ENCODE measurements at places on chromosomes 1 and 21. TPM values are rescaled to one million over a fixed set of nuclear protein-coding genes. Genes with fewer than 3 reads are reported as not detected.

HTR6 gene
- 0.40 TPM for total RNA-seq

SPAG17 gene
- total RNA-seq = not detected

- H3K36me3 ChIP-seq = no peaks in the 10 kb centered on the region
- DNase-seq = no peak
- peaks cover 3% of the 10 kb centered on the region for H3K27me3 ChIP-seq
- no peak overlapping the region for H3K27ac ChIP-seq
These were observed 5.8 kb downstream of the INKA2 start for GRCh38 chr1:111733183-111733991.

DNA sequence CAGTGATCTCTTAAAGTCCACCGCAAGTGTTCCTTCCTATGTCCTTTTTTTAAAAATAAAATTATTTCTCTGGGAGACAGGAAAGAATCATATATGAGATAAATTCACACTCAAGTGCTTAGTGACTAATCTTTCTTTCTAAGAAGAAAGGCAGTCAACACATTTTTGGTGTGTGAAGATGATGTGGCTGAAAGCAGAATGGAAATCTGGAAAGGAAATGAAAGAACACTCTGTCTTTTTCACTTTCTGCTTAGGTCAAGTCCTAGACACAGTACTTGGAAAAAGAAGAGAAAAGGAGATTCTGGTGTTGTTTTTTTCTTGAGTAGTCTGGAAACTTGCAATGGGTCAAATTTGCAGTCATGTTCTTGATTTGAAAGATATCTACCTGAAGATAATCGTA lies 45.5 kb upstream of the PRRX1 start:
- H3K27ac ChIP-seq = no peak overlapping the region
- no peaks in the 10 kb centered on the region for H3K4me1 ChIP-seq
- no peak for DNase-seq
- no peaks in the 10 kb centered on the region for H3K27me3 ChIP-seq
- H3K36me3 ChIP-seq = no peaks in the 10 kb centered on the region
- no peak overlapping the region for H3K4me3 ChIP-seq

DNA sequence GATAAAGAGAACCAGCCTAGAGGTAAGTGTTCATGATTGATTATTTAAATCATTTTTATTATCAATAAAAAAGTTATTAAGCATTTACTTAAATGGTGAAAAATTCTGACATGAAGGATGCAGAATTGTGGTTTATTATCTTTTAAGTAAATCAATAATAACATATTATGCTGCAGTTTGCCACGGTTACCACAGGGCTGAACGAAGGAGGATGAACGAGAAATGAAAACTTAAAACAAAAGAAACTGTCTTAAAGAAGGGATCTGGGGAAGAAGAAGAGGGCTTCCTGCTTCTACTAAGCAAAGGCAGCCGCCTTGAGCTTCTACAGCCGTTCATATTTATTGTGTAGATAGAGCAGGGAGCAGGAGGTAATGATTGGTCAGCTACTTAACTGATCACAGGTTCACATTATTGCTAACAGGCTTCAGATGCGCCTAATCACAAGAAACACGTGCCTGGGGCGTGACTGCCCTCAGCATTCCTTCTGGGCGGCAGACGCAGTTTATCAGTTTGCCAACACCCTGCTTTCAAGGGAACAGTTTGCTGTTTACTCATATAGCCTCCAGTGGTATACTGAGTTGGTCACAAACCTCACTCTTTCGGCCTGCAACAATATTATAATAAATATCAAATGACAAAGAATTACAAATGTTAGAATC lies 5.8 kb upstream of the FNBP1L start:
- no peaks in the 10 kb centered on the region for H3K36me3 ChIP-seq
- no peak for DNase-seq
- H3K4me1 ChIP-seq = no peaks in the 10 kb centered on the region
- H3K4me3 ChIP-seq = no peak overlapping the region

DNA sequence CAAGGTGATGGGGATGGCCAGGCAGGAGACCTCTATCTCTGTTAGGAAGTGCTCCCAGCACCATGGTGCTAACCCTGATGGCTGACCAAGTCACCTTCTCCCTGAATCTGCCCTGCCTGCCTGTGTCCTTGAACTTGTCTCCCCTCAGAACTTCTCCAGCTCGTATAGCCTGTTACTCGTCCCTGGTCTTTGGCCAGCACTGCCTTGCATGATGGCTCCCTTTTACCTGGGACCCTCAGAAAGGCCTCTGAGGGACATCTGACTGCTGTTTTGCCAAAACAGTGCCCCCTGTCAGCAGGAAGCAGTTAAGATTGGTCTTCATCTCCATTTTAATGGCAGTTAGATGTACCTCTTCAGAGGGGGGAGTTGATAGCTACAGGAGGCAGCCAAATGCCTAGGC lies 148.3 kb downstream of the RHOU start:
- H3K4me1 ChIP-seq = no peaks in the 10 kb centered on the region
- H3K36me3 ChIP-seq = no peaks in the 10 kb centered on the region
- no peak overlapping the region for H3K27ac ChIP-seq
- H3K4me3 ChIP-seq = no peak overlapping the region
- DNase-seq = no peak

- H3K27me3 ChIP-seq = no peaks in the 10 kb centered on the region
- H3K4me3 ChIP-seq = peak overlapping the region; percentile 66
- H3K4me1 ChIP-seq = peaks cover 58% of the 10 kb centered on the region
- H3K27ac ChIP-seq = peak overlapping the region; percentile 81
- no peak for DNase-seq
These were observed 1.8 kb downstream of the PTTG1IP start for GRCh38 chr21:44871576-44872269.

DNA sequence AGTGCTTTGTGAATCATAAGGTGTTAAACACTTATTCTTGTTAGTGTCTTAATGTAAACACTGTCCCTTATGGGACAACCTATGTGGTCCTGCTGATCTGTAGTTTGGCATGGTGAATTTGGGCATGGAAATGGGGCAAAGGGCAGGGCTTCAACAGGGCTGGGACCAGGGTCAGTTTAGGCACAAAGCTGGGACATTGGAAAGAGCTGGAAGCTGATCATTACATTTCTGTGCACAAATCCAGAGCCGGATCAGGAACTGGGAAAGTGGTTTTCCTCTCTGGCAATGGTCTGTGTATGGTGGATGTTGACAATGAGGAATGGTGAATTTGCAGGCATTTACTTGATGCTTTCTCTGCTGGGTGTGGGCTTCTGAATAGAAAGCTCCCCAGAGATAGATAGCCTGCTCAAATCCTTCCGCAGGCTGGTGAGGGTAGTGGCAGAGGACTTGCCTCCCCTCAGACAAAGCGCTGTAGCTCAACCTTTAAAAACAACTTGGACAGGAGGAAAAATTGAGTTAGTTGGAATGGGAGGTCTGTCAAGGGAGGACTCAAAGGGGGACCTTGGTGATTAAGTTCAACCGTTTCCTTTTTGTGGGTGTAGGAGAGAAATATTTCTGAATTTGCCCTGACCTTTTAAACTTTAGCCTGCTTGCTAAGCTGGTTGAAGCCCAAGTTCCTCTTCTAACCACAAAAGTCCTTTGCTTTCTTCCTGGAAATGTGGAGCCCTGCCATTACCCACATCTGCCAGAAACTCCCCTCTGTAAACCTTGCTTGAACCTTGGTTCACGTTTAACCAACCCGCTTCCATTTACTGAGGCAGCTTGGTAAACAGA lies 35.3 kb downstream of the HLX start:
- no peak overlapping the region for H3K27ac ChIP-seq
- no peak overlapping the region for H3K4me3 ChIP-seq
- no peaks in the 10 kb centered on the region for H3K4me1 ChIP-seq
